ENCODE measurements at places on chromosomes 1 and 21. TPM values are rescaled to one million over a fixed set of nuclear protein-coding genes. Genes with fewer than 3 reads are reported as not detected.

- peak; percentile 57 for DNase-seq
Observed at GRCh38 chr1:160726498-160727315, 12.3 kb upstream of the SLAMF7 start.

GRCh38 chr1:175116210-175116798 is 48.7 kb downstream of the TNN start:
- no peak for DNase-seq

The ABCA4 gene
- total RNA-seq, result 0.26 TPM

- DNase-seq, result no peak
Observed at GRCh38 chr1:21754583-21754982, 28.4 kb downstream of the USP48 start.

DNA sequence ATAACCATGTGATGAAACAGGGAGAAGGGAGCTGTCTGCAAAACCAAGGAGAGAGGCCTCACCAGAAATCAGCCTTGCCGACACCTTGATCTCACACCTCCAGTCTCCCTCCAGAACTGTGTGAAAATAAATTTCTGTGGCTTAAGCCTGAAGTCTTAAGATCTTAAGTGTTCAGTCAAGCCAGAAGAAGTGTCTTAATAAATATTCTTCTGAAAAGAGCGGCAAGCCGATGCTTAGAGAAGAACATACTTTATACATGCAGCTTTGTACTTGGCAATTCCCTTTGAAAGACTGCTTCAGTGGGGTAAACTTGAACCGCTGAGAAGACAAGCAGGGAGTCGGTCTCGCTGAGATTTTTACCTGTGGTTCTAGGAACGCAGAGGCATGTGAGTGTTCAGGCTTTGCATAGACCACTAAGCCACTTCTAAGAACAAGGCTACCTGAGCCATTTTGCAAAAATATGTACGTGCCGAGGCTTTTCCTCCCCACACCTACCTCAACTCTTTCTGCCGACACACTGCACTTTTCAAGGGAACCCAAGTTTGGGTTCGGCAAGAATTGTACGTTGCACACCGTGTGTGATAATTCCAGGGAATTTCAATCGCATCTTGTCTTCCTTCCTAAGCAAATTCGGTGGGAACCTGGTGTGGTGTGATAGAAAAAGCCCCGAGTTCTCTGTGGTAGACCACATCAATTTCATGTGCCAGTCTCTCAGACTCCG is 3.4 kb downstream of the RUNX1 start:
- DNase-seq, result no peak
